Activated CD4-positive, alpha-beta T cell treated with anti-CD3 and anti-CD28 coated beads, Interleukin-2, amount 50 U/mL, for 48 hours (primary cell): ENCODE measurements at places on chromosomes 5 and 9.

DNA sequence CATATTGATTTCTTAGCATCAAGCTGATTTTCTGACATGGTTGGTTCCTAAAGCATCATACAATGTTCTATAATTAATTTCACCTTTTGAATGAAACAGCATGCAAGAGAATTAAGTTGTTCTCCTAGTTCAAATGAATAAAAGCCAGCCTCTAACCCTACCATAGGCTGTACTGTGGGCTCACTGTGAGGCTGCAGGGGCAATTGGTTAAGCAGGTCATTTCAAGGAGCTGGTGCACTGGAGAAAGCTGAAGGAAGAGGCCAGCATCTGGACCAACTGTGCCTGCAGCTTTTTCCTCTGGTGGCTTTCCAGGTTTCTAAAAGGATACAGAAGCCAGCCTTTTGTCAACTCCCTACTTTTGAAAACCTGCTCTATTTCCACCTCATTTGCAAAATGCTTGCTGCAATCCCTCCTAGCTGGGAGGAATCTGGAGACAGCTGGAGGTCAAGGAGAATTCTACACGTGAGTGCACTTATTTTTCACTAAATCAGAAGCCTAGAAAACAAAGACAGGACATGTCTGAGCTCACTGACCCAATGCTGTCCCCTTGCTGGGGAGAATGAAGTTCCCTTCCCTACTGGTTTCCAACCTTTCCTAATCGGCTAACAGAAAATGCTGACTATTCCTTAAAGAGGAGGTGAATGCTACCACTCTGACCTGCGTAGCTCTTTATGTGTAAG is 158.9 kb downstream of the APBA1 start:
- DNase-seq = no peak

DNA sequence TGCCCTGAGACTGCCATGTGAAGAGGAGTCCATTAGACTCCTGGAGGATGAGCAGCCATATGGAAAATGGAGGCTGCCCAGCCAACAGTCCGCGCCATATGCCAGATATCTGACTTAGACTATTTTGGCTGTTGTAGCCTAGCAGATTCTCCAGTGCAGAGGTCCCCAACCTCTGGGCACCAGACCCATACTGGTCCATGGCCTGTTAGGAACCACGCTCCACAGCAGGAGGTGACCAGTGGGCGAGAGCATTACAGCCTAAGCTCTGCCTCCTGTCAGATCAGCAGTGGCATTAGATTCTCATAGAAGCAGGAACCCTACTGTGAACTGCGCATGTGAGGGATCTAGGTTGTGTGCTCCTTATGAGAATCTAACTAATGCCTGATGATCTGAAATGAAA is 851.9 kb downstream of the NR2F1-AS1 start:
- no peak for DNase-seq

GRCh38 chr9:88529496-88529895 is 5.5 kb upstream of the NXNL2 start:
- no peak for DNase-seq

- no peak for DNase-seq
Observed at GRCh38 chr9:98472216-98472615, 216.8 kb upstream of the TBC1D2 start.

DNA sequence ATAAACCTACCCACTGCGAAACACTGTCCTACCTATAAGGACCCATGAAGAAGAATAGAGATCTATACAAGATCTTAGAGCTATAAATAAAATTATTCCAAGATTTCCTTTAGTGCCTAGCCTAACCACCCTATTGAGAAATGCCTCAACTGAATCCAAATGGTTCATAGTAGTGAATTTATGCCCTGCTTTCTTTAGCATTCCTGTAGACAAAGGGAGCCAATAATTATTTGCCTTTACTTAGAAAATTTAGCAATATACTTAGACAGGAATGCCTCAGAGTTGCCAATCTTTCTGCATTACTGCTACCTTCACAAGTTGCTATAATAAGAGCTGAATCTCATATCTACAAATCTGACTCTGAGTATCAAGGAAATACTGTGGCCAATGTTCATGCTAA is 62.6 kb downstream of the PUM3 start:
- DNase-seq = no peak

GRCh38 chr5:136033848-136034247 is 5.1 kb downstream of the TGFBI start:
- DNase-seq = no peak

- DNase-seq = no peak
Observed at GRCh38 chr9:112520656-112521055, 34.0 kb downstream of the KIAA1958 start.

GRCh38 chr9:6605202-6605601 is 40.3 kb downstream of the GLDC start:
- DNase-seq = peak; percentile 34

- DNase-seq = no peak
Observed at GRCh38 chr9:125538092-125538473, 168.9 kb downstream of the MAPKAP1 start.

DNA sequence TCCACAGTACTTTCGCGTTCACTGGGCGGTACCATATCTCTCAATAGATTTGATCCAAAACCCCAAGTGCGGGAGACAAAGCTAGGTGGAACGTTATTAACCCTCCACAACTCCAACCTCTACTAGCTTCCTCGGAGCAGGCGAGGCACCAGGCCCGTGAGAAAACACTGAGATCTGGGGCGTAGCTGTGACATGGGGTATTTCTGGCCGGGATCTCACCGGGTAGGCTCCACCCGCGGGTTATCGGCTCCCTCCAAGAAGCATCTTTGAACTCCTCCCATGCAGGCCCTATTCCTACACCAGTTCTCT is 350 bp upstream of the SLC25A46 start:
- no peak for DNase-seq

DNA sequence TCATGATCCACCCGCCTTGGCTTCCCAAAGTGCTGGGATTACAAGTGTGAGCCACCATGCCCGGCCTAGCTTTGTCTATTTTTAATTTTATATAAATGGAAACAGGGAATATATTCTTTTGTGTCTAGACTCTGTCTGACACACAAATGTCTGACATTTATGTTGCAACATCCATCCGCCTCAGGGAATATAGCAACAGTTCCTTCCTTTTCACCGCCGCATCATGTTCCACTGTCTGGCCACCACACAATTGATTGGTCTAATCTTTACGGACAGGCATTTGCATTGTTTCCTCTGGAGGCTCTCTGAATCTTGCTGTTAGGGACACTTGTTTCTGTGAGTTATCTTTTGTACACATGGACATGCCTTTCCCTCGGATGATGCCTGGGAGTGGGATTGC is 20.1 kb upstream of the TBC1D9B start:
- no peak for DNase-seq

- no peak for DNase-seq
Observed at GRCh38 chr5:109992264-109992915, 302.7 kb downstream of the MAN2A1 start.

DNA sequence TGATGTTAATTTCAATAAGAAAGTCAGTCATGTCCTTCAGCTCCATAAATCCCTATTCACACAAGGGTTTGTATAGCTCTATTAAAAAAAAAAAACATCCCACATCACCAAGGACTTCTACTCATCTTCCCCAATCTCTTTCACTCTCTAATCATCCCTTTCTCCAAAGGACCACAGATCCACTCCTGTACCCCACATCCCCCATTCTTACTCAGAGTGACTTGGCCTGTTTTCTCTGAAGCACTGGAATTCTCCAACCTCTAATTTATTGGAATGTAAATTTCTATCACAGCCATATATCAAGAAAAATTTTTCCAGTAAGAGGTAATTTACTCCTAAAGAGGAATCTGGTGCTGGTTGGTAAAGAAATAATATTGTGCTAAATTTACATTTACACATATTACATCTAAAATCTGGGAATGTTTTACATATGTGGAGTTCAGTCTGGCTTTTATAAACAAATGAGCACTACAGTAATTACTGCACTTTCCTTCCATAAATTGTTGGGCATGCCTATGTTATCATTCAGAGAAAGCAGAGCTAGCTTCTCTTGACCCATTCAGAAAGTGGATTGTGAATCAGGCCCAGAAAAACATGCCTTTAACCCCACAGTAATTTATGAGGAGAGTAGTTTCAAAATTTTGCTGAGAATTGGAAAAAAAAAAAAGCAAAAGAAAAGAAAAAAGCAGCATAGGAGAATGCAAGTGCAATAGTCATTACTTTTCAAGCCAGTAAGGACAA is 399.5 kb upstream of the TNC start:
- no peak for DNase-seq

DNA sequence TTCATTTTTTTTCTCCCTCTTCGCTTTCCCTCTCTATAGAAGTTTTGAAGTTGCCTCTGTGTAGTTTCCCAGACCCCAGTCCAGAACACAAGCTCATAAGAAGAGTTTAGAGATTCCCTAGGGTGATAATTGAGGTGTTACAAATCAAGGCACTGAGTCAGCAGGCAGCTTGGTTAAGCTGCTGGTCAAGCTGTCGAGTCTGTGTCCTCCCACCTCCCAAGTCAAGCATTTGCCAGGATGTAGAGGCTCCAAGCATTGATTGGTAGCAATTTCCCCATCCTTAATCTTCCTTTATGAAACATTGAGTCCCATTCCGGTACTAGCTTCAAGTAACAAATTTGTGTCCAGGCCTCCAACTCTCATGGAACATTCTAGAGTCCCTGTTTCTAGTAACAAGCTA is 47.5 kb upstream of the SLC1A1 start:
- no peak for DNase-seq

GRCh38 chr5:102866237-102866600 is 111.1 kb downstream of the PAM start:
- no peak for DNase-seq

- peak; percentile 67 for DNase-seq
Observed at GRCh38 chr9:33510262-33511183, 13.5 kb upstream of the ANKRD18B start.

DNA sequence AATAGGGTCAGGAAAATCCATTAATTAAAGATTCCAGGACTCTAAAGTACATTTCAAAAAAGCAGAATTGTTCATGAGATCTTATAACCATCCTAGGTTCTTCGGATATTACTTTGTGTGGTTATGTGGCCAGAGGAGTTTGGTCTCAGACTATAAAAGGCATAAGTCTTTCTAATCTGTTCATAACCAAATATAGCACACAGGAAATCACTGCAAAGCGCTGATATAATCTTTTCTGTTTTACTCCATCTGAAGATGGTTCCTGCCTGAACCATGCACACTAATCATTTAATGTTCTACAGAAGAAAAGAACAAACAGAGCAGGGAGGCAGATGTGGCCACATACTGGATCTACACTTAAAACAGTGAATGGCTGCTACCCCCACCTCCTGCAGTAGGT is 182.8 kb downstream of the SEMA5A start:
- DNase-seq = no peak

DNA sequence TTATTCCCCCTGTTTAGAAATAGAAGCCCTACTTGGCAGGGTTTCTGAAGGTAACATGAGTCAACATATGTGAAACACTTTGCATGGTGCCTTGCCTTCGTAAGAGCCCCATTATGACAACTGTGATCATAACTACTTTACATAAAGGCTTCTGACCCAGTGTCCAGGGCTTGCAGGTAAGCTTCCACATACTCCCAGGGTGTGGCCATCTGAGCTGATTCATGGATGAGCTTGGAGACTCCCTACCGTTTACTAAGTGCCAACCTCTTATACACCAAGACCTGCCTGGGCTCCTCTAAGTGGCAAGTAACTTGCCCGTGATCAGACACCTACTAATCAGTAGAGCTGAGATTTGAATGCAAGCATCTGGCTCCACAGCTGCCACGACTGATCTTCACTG is 62.8 kb upstream of the C5orf58 start:
- no peak for DNase-seq

- DNase-seq = no peak
Observed at GRCh38 chr9:68749579-68750159, 44.6 kb downstream of the PIP5K1B start.

- DNase-seq = no peak
Observed at GRCh38 chr9:129996161-129996830, 46.7 kb downstream of the FNBP1 start.

- DNase-seq = no peak
Observed at GRCh38 chr5:119179857-119180641, 109.2 kb downstream of the DMXL1 start.

- no peak for DNase-seq
Observed at GRCh38 chr9:101275769-101276250, 109.0 kb downstream of the BAAT start.

DNA sequence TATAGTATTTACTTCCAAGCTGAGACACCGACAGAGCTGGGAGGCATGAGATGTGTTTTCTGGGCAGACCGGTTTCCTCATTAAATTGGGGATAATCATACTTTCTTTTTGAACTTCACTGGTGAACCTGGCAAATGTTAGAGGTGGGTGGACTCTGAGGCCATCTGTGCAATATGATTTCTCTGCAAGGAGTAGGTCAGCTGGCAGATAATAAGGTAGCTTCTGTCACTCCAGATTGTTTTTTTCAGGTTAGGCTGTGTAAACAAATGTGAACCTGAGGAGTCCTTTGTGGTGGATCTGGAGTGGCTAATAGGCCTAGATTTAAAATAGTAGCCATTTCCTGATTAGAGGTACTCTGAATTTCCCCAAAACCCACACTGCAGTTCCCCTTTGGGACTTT is 75.4 kb upstream of the S1PR3 start:
- DNase-seq = no peak

DNA sequence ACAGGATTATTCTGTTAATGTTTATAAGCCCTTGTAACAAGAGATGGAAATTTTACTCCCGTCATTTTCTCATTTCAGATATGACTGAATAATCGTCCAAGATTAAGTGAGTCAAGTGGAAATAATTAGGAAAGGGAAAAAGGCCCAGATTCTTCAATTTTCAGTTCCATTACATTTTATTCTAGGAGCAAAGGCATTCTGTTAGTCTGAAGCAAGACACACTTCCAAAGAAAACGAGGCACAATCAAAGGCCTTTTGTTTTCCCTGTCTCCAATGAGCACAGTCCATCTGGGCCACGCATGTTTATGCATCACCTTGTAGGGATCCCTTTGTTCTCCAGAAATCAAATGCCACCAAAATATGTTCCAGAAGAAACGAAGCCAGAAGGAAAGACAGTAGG is 382.9 kb upstream of the RFX3 start:
- no peak for DNase-seq

GRCh38 chr9:119844431-119844830 is 475.2 kb upstream of the BRINP1 start:
- DNase-seq = no peak

GRCh38 chr5:20307391-20307790 is 319.4 kb upstream of the CDH18 start:
- no peak for DNase-seq

- no peak for DNase-seq
Observed at GRCh38 chr5:140641716-140642115, 2.5 kb downstream of the TMCO6 start.

GRCh38 chr5:16596581-16596940 is 20.2 kb downstream of the RETREG1 start:
- DNase-seq = no peak

- no peak for DNase-seq
Observed at GRCh38 chr5:51230336-51230735, 152.9 kb upstream of the ISL1 start.

- no peak for DNase-seq
Observed at GRCh38 chr5:121968910-121969607, 7.3 kb downstream of the SRFBP1 start.

GRCh38 chr9:9791611-9792010 is 821.2 kb downstream of the PTPRD start:
- DNase-seq = no peak

GRCh38 chr5:66881480-66882161 is 285.4 kb downstream of the MAST4 start:
- no peak for DNase-seq
